Endothelial cell (in vitro differentiated cells): ENCODE measurements at places on chromosomes 11 and 22.

DNA sequence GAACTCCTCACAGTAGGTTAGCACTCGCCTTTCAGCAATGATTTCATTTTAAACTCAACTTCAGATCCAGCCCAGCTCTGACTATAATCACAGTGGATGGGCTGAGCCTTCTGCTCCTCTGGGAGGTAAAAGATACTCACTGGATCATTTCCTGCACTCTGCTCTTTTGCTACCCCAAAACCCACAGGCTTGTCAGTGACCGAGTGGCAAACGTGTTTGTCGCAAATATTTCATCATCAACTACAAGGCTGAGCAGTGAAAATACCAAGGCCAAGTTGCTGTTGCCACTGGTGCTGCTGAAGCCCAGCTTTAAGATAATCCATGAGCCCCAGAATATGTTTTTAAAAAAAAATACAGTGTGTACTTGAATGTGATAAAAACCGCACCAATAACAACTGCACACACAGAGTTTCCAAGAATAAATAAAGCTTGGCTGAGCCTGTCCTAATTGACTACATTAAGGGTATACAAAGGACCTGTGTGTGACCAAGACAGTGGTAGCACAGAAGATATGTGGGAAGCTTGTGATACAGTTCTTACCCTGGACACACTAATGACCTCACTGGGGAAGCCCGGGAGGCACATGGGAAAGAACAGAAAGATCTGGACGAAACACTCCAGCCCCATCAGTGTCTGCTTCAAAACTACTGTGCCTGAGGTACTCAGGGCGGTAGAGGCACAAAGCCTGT lies 41.3 kb downstream of the ABTB2 start:
- no peak for DNase-seq

GRCh38 chr11:64444838-64445441 lies 86.0 kb downstream of the RPS6KA4 start:
- DNase-seq: no peak

GRCh38 chr11:32065865-32066629 lies 24.8 kb upstream of the RCN1 start:
- no peak for DNase-seq

DNA sequence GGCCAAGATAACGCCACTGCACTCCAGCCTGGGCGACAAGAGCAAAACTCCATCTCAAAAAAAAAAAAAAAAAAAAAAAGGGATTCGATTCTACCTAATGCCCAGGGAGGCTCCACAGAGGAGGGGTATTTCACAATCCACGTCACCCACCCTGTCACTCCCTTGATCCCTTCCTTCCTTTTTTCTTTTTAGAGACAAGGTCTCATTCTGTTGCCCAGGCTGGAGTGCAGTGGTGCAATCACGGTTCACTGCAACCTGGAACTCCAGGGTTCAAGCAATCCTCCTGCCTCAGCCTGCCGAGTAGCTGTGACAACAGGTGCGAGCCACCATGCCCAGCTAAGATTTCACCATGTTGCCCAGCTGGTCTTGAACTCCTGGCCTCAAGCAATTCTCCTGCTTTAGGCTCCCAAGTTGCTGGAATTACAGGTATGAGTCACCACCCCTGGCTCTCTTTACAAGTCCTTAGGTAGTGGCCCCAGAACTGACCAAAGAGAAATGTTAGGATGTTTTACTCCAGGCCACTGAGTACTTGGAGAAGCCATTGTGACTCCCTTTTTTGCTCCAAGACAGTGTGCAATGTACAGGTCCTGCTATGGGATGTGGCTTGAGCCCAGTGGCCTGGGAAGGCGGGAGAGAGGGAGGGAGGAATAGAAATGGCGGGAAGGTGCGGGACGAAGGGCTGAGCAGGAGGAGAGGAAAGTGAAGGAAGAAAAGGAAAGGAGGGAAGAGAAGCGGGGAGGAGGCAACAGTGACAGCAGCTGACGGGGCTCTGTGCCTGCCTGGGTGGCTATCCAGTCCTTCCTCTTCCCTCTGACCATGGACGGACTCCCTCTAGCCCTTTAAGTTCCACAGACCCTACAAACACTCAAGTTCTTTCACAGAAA lies 11.8 kb upstream of the FXYD2 start:
- DNase-seq: no peak

DNA sequence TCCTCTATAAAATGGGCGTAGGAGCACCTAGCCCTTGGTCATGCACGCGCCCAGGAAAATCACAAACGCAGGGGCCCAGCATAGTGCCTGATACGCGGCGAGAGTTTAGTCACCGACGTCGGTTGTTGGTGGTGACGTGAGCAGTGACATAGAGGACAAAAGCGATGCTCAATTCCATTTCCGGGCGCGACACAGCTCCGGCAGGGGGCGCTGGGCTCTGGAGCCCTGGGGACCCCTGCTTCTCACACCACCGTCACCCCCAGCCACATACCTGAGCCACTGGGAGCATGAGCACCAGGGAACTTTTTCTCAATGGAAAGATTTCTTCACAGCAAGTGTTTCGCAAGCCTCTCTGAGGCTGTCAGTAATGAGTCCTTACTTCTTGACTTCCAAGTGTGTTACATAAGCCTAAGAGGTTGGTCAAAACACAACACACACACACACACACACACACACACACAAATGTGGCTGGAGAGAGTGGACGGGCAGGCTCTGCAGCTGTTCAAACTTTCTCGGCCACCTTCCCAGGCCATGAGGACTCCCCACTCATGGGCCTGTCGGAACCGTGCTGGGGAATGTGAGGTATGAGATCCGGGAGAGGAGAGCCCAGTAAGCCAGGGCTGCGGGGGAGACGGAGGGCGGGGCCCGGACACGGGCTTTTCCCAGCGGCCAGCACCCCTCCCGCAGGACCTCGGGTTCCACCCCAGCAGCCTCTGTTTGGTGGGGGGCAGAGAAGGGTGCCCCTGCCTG lies 36.9 kb upstream of the LINC01488 start:
- DNase-seq: peak; percentile 30

DNA sequence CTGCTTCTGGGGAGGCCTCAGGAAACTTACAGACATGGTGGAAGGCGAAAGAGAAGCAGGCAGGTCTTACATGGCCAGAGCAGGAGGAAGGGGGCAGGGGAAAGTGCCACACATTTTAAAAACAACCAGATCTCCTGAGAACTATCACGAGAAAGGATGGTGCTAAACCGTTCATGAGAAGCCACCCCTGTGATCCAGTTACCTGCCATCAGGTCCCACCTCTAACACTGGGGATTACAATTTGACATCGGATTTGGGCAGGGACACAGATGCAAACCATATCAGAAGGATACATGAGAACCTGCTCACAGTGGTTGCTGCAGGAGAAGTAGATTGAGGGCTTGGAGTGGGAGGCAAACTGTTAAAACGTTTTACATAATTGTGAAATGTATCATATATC lies 152.2 kb downstream of the ADAMTS15 start:
- DNase-seq: no peak

- no peak for DNase-seq
Measured at GRCh38 chr11:107752949-107753822, 41.3 kb upstream of the SLN start.

- DNase-seq: no peak
Measured at GRCh38 chr11:96607864-96608558, 218.2 kb downstream of the JRKL start.

DNA sequence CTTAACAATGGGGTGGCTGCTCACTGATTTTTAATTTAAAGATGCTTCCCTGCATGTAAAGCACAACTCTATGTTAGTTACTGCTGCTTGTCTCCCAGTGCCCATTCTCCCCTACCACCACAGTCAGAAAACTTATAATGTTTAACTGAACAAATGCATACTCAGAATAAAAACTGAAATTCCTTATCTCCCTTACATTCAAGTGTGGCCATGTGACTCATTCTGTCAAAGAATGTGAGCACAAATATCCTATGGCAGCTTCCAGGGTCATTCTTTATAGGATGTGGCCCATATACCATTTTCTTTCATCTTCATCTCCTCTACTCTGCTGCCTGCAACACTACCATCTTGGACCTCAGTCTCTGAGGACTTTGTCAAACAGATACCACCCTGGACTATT lies 374.8 kb downstream of the DYNC2H1 start:
- DNase-seq: no peak

DNA sequence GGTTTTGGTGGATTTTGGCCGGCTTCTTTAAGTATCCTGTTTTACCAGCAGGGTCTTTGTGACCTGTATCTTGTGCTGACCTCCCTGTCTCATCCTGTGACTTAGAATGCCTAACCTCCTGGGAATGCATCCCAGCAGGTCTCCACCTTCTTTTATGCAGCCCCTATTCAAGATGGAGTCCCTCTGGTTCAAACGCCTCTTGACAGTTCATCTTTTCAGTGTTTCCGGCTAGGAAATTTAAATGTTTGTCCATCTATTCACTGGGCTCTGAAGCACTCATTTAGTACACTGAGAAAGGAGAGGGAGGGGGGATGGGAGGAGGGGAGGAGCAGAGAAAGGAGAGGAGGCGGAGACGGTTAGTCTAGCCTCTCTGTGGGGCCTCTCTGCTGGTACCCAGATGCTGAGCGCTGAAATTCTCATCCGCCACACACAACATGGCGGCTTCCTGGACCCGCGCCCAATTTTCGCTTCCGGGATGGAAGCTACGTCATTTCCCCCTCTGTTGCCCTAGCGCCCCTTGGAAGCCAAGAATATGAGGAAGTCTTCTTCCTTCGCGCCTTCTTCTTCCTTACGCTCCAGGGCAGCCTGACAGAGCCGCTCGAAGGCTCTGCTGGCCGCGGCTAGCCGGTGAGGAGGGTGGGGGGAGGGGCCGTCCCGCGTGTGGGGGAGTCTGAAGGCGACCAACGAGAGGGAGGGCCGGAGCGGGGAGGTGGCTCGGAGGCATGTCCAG lies 69.0 kb upstream of the SYT13 start:
- DNase-seq: peak; percentile 63

DNA sequence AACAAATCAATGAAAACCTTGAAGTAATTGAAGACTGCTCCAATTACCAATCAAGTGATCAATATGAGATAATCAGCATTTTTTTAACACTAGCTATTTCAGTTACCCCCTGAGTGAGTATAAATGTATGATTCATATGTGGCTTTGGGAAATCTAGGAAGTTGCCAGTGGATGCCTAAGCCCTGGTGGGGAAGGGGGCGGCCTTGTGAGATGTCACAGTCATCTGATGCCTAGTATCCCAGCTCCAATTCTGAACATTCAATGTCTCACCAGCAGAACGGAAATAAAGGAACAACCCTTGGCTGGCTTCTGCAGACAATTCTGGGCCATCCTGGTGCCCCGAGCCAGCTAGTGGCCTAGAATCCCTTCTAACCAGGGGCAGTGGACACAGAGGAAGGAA lies 58.5 kb upstream of the TIMP3 start:
- DNase-seq: no peak

DNA sequence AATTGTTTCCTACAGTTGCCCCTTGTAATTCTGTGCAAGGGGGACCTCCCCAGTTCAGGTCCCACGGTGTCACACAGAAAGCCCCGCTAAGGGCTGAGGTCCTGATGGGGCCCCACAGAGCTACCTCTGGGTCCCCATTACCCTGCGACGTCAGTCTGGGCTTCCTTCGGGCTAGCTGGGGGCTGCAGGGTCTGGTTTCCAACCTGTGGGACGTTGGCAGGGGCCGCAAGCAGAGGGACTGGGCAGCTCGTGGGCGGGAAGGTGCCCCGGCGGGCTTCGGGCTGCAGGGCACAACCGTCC lies 698 bp downstream of the SLC37A4 start:
- no peak for DNase-seq

DNA sequence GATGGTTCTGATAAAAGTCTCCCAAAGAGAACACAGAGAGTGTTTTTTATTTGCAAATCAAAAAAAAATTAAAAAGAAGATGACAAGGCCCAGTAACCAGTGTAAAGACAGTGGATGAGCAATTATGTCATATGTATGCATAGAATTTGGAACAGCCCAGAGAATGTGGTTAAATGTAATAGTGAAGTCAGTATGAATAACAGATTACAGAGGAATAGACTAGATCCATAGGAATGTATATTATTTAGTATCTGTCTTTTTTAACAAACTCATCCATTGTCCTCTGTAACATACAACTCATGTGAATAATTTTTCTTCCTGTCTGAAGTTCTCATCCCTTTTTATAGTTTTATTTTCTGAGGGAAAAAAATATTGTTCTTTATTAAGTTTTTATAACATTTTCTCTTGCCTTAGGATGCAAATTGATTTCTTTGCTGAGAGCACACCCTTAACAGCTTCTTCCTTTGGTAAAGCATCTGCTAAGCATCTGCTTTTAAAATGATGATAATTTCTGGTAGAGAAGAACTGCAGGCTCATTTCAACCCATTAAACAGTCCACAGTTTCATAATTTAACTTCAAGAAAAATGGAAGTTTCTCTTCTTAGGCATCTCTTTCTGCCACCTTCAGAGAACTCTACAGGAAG lies 266.5 kb upstream of the MTNR1B start:
- DNase-seq: no peak

DNA sequence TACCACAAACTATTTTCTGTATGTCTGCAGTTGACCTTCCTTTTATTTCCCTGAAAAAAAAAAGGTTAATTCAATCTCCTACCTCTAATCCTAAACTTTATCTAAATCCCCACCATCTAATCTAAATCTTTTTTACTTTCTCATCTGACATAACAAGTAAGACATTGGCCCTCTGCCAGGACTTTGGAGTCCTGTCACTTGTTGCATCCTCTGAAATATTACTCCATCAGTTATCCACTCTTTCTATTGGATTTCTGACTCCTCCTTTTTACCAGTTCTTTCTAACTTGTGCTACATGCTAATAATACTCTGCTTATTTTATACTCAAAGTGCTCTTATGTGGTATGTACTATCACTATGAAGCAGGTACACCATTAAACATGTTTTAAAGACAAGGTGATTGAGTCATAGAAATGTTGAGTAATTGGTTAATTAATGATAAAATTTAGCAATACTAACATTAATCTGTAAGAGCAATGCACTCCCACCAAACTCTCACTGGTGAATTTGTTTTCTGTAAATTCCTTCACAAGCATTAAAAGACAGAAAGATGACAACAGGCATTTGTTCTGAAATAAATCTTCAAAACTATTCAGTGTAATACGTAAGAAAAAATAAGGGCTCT lies 914.2 kb upstream of the RAG2 start:
- DNase-seq: no peak

DNA sequence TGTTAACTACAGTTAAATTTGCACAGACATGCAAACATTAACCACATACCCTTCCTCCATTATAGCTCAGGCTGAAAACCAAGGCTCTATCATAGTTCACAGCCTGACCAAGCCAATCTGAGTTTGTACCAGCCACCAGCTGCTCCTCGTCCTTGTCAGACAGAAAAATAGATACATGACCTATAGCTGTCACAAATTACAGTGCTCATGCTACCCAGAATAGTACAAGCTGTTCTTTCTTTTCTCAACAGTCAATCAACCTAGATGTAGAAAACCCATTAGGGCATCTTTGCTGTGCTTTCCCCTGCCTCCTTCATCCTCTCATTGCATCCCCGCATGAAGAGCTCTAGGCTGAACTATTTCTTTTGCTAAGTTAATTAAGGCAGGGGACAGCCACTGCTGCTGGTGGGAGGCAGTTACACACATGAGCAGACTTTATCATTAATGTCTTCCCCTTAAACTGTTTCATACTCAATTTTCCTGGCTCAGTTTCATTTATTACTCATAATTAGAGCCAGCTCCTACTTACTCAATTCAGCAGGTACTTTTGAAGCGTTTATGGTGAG lies 148.3 kb downstream of the TRPC6 start:
- no peak for DNase-seq

- DNase-seq: no peak
Measured at GRCh38 chr22:46476547-46476941, 60.9 kb downstream of the CELSR1 start.

- peak; percentile 52 for DNase-seq
Measured at GRCh38 chr22:40348025-40348658, 1.8 kb downstream of the ADSL start.

- peak; percentile 2 for DNase-seq
Measured at GRCh38 chr11:67307545-67308001, 4.2 kb downstream of the SSH3 start.

GRCh38 chr22:36021606-36022153 lies 6.9 kb downstream of the RBFOX2 start:
- no peak for DNase-seq
